ENCODE measurements at places on chromosomes 12 and 14.

GRCh38 chr12:125386652-125387051, 321.4 kb downstream of the AACS start:
- DNase-seq: no peak

DNA sequence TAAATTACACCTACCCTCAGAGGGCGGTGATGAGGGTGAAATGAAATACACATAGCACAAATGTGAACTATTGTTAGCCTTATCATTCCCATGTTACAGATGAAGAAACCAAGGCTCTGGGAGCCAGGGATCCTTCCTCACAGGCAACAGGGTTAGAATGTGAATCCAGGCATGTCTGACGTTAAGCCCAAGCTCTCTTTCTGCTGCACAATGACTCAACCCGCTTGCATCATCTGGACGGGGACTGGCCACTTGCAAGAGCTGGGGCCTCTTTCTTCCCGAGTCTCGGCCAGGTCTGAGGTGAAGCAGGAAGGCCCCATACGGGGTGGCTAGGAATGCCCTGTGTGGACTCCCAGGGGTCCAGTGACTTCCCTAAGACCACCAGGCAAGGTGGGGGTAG, 105.2 kb downstream of the RBM19 start:
- DNase-seq: peak; percentile 78

DNA sequence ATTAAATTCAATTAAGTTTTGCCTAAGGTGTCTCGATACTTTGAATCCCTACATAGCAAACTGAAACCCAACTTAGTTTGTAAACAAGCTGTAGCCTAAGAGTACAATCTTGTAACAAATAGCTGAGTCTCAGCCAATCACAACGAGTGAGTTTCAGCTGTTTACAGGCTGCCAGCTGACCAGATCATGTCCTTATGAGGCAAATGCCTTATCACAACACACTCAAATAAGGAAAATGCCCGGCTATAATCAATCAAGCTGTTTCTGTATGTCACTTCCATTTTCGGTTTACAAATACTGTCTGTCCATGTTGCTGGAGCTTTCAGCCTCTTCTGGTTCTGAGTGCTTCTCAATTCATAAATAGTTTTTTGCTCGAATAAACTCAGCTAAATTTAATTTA, 943.8 kb downstream of the SLC16A7 start:
- no peak for DNase-seq

GRCh38 chr12:15272376-15272775, 49.9 kb upstream of the PTPRO start:
- no peak for DNase-seq

DNA sequence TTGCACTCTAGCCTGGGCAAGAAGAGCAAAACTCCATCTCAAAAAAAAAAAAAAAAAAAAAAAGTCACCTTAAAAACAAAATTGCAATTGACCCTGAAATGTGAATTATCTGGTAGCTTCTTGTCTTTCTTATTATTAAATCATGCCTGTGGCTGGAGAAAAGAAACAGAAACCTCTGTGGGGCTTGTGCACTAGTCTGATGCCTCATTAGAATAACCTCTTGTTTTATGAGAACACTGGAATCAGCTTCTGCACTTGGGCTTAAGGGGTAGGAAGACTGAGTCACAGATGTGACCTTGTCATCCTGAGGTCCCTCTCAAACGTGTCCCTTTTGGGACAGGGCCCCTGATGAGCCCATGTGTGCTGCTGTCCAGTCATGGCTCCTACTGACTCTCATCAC, 237.9 kb downstream of the DACT1 start:
- no peak for DNase-seq

GRCh38 chr12:68803948-68804656, 3.9 kb upstream of the MDM2 start:
- no peak for DNase-seq

GRCh38 chr12:24989216-24989615, 40.3 kb upstream of the BCAT1 start:
- DNase-seq: no peak

DNA sequence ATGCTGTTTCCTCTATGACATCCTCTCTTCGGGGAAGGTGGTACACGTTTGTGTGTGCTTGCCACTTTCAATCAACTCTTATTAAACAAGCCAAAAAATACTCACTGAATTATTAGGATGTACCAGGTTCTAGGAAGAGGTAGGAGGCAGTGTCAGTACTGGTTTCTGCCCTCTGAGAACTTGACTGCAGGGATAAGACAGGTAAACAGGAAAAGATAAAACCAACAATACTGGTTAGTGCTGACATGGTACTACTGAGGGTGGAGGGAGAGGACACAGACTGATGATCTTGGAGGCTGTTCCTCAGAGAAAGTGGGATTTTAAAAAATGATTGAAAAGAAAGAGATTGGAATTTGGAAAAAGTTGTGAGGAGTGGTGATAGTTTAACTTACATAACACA, 295.2 kb upstream of the PWP1 start:
- no peak for DNase-seq

DNA sequence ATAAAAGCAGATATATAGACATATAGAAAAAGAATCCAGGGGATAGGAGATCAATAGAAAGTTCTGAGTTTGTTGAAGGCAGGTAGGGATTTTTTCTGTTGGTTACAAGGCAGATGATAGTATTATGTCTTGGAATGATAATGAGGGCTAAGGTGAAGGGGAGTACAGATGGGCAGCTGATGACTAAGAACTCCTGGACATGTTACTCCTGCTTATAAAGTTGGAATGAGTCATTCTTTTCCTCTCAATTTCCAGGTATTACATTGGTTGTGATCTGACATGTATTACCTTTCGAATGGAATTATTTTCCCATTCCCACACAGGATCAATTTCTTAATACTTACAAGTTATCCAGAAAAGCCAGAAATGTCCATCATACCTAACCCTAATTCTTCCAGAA, 545.2 kb upstream of the MGAT4C start:
- DNase-seq: no peak

GRCh38 chr12:13386323-13387039, 190.0 kb downstream of the EMP1 start:
- no peak for DNase-seq
